ENCODE measurements at places on chromosomes 2 and 18. TPM values are rescaled to one million over a fixed set of nuclear protein-coding genes. Genes with fewer than 3 reads are reported as not detected.

DNA sequence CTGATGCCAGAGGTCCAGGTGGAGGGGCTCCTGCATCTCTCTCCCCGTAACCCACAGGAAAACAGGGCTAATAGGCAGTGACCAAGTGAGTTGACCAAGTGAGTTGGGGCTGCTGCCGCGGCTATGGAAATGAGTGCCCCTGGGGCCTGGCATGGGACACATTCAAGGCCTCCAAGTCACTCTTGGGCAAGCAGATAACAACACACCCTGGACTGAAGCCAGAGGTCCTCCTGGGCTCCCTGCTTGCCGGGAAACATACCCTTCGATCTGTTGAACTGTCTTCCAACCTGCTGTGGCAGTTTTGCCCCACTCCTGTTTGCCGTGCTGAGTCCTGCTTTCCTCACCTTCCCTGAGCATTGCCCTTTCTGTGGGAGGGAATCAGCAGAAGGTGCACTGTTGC is 89.2 kb downstream of the LIPG start:
- no peak for DNase-seq

DNA sequence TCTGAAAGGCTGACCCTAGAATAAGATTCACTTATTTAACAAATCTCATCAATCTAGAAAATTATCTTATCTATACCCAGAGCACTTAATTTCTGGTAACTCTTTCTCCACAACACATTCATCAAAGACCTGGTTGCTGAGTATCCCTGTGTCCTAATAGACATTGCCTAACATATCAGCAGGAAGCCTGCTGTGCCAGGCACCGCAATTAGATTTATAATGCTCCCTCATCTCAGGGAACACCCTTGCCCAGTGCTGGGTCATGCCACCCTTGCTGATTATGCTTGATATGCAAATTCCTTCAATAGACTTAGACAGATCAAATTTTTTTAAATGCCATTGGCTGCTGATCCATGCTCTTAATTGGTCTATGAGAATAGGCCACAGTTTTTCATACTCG is 3.8 kb downstream of the DSG1 start:
- DNase-seq, result no peak

DNA sequence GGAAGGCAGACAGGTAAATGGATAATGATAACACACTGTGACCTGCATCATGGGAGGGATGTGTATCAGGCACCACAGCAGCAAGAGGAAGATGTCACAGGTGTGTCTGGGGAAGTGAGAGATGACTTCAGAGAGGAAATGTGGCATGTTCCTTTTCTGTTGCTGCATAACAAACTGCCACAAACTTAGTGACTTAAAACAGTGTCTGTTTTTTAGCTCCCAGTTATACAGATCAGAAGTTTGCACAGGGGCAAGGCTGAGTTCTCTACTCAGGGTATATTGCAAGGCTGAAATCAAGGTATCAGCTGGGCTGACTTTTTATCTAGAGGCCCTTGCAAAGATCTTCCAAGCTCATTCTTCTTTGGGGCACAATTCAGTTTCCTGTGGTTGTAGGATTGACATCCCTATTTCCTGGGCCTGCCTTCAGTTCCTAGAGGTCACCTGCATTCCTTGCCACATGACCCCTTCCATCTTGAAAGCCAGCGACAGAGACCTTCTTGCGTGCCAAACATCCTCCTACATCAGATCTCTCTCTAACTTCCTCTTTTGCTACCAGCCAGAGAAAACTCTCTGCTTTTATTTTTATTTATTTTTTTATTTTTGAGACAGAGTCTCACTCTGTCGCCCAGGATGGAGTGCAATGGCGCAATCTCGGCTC is 2.1 kb upstream of the MAP3K2 start:
- DNase-seq, result no peak

DNA sequence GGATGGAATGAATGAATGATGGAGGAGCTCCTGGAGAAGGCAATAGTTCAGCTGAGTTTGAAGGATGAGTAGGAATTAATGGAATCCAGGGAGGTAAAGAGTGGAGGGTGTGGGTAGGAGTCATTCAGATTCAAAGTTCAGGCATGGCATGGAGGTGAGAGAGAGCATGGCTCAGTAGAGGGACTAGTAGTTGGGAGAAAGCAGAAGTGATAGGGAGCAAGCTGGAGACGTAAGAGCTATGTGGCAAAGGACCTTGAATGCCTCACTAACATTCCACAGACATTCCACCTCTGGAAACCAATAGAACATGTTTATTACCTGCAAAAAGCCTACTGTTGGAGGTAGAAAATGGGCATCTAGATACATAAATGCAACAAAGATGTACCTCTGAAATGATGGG is 170.1 kb downstream of the HAUS1 start:
- no peak for DNase-seq

GRCh38 chr2:8575038-8575833 is 106.6 kb upstream of the ID2 start:
- DNase-seq, result peak; percentile 39

The NT5DC4 gene
- not detected for total RNA-seq

Measured in transverse colon (tissue), 4 donors.